Omental fat pad (tissue), 4 donors: ENCODE measurements at places on chromosomes 1 and 21. TPM values are rescaled to one million over a fixed set of nuclear protein-coding genes. Genes with fewer than 3 reads are reported as not detected.

GRCh38 chr1:239952348-239953308, 139.1 kb upstream of the FMN2 start:
- no peak for DNase-seq

- no peak for DNase-seq
Observed at GRCh38 chr21:38323721-38324531, 67.1 kb downstream of the KCNJ15 start.

TAS1R1 gene
- total RNA-seq = not detected

DNA sequence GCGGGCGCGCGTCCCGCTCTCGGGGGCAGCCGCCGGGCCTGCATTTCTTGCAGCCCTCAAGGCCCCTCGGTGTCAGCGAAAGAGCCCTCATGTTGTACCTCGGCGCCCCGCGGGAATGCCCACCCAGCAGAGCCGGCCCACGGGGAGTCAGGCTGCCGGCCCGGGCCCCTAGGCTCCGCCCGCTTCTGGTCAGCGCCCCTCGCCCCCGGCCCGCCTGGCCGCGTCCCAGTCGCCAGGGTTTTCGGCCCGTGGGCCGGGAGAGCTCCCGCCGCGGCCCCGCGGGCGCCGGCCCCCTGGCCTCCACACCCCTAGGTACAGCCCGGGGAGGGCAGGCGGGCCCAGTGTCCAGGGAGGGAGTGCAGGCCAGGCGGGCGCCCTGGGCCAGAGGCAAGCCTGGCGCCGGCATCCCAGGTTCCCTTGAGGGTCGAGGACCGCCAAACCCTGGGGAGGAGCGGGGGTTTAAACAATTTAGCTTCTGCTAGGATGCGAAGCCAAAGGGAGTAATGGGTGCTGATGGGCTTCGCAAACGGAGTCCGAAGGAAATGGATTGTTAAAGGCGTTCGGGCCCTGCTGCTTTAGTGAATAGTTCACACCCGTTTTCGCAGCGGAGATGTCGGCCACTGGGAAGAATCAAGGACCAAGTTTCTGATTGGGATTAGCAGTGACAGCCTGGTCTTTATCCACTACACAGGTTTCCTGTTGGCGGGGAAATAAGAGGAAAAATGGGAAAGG, 486 bp upstream of the KCNA3 start:
- no peak for DNase-seq

- DNase-seq = no peak
Observed at GRCh38 chr1:212284332-212284743, 872 bp upstream of the PPP2R5A start.

PLA2G2F gene
- total RNA-seq = not detected

GRCh38 chr1:236502972-236503639, 20.7 kb upstream of the LGALS8 start:
- DNase-seq = no peak

DNA sequence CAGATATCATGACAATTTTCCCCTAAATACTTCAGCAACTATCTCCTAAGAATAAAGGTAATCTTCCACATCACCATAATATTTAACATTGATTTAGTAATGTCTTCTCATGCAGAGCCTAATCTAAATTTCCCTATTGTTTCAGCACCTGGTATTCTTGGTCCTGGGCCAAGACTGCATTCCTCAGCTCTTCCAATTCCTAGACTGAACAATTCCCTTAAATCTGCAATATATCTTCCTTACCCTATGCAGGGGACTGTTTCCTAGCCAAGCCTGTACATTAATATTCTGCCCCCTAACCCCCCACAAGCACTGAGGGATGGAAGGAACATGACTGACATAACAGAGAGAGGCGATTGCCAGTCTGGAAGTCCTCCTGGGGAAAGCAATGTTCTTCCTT, 28.7 kb upstream of the DISP1 start:
- DNase-seq = no peak

DNA sequence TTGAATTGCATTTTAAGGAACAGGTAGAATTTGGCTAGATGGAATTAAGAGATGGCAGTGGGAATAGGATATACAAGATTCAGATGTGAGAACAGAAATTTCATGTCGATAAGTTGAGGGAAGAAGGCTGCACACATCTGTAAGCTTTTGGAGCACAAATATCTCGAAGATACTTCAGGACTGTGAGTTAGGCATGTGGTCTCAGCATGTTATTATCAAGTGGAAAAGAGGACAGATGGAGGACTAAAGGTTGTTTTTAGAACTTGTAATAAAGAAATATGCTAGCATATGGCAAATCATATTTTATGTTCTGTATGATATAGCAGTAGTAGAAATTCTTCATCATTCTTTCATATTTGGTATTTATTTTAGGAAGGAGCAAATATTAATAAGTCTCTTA, 61.5 kb downstream of the KIF1B start:
- no peak for DNase-seq

FMN2 gene
- 3.9 TPM for total RNA-seq

ZYG11A gene
- total RNA-seq = not detected

- DNase-seq = no peak
Observed at GRCh38 chr1:27951396-27951795, 8.4 kb upstream of the XKR8 start.

CD101 gene
- total RNA-seq = 2.0 TPM

ZBTB7B gene
- total RNA-seq = 38.6 TPM

TSSK3 gene
- total RNA-seq = 0.48 TPM

NEGR1 gene
- 29.9 TPM for total RNA-seq

GRCh38 chr1:66506991-66507390, 27.0 kb upstream of the SGIP1 start:
- no peak for DNase-seq

DNA sequence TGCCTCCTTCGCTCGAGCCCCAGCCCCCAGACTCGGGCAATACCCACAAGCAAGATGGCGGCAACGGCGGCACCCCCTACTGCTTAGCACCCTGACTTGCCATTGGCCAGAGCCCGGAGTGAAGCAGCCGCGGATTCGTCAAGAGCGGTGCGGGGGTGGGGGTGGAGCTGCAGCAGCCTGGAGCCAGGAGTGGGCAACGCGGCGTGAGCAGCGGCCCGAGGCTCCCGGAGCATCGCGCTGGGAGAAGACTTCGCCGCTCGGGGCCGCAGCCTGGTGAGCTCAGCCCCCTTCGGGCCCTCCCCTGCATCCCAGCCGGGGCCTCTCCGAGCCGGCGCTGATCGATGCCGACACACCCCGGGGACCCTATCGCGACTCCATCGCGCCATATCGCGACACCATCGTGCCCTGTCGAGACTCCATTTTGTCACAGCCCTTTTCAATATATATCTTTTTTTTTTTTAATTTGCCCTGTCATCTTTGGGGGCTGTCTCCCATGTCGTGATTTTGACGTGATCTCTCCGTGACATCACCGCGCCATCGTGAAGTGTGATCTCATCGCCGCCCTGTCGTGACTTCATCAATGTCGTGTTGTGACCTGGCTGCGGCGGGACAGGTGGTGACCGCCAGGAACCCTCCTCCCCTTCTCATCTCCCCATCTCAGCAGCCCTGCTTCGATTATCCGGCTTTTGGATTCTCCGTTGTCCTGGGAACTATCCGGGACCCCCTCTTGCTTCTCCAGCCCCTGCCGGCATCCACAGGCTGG, at the start of gene NCDN:
Gene NCDN (plus strand): TSS at position 189 of the 763 bp plus-strand sequence. CDS start 392 bp downstream, at position 581.
- peak; percentile 80 for DNase-seq

- no peak for DNase-seq
Observed at GRCh38 chr1:54268762-54269297, 68.9 kb downstream of the MRPL37 start.

DNA sequence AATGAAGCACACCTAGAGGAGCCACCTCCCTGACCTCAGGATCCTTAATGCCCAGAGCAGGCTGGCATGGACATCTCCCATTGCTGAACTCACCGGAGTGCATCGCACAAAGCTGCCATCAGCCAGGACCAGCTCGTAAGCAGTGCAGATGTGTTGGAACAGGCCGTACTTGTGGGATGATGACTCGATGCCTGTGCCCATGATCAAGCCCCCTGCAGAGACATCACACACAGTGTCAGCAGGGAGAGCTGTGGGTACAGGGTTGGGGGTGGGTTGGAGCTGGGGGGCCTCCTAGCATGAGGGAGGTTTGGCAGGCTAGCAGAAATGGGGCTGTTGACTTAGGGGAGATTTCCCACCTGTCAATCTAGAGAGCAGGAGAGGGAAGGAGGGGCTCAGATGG, 12.0 kb downstream of the DHCR24 start:
- no peak for DNase-seq

C1orf21 gene
- 42.4 TPM for total RNA-seq

- DNase-seq = no peak
Observed at GRCh38 chr1:37480581-37481288, 6.4 kb downstream of the ZC3H12A start.

FAM43B gene
- total RNA-seq = 0.31 TPM
